Muscle of arm (tissue), 14 donors: ENCODE measurements at places on chromosomes 5 and 9.
A peak's percentile ranks its signal among the peaks of the same experiment; 100 is the strongest.

- DNase-seq, result no peak
Measured at GRCh38 chr5:87311405-87312279, 44.0 kb downstream of the RASA1 start.

GRCh38 chr5:66151030-66151429 lies 6.9 kb downstream of the SREK1 start:
- DNase-seq, result no peak

DNA sequence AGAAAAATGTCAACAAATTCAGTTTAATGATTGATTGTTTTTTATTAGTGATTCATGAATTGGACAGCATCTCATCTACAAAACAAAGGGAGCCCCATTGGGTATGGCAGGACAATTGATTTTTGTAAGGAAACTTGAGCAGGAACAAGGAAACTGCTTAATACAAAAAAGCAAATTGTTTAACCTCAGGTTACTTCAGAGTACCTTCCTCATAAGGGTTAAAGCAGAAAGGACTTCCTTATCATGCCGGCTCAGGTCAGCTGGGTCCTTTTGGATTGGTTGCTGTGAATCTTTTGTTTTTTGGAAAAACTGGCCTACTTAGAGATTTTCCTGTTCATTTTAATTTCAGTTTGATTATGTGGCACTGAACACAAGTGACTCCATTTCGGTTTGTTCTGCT lies 211.8 kb downstream of the ARRDC3 start:
- no peak for DNase-seq

GRCh38 chr5:58927181-58927580 lies 344.3 kb downstream of the RAB3C start:
- DNase-seq, result no peak

- no peak for DNase-seq
Measured at GRCh38 chr5:111511831-111512374, 432 bp downstream of the STARD4 start.

GRCh38 chr9:129359916-129360536 lies 182.0 kb upstream of the IER5L start:
- no peak for DNase-seq

DNA sequence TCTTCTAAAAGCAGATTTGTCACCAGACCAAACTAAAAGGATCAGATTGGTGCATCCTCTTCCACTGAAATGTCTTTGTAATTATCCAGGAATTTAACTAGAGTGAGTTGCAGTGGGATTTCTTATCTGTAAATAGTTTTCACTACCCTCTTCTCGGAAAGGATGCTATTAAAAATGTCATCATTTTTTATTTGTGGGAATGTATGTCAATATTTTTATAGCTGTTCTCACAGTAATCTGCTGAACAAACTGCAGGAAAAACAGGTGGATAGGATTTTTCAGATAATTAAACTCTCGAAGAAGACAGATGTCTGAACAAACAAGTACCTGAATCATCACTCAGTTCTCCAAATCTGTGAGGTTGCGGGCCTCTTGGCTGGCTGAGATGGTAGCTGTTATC lies 62.7 kb downstream of the RAB14 start:
- no peak for DNase-seq

GRCh38 chr5:65102976-65103711 lies 334.4 kb downstream of the CWC27 start:
- peak; percentile 62 for DNase-seq

GRCh38 chr9:131385296-131385695 lies 8.6 kb upstream of the PRRC2B start:
- DNase-seq, result no peak

GRCh38 chr9:84189904-84190303 lies 150.7 kb downstream of the SLC28A3 start:
- DNase-seq, result no peak

- DNase-seq, result no peak
Measured at GRCh38 chr5:109553846-109554245, 135.9 kb upstream of the MAN2A1 start.

- DNase-seq, result no peak
Measured at GRCh38 chr5:90294604-90295003, 115.0 kb downstream of the CETN3 start.

GRCh38 chr5:154110716-154111115 lies 71.9 kb downstream of the MFAP3 start:
- no peak for DNase-seq

- DNase-seq, result no peak
Measured at GRCh38 chr5:32445831-32446614, 1.5 kb upstream of the ZFR start.

DNA sequence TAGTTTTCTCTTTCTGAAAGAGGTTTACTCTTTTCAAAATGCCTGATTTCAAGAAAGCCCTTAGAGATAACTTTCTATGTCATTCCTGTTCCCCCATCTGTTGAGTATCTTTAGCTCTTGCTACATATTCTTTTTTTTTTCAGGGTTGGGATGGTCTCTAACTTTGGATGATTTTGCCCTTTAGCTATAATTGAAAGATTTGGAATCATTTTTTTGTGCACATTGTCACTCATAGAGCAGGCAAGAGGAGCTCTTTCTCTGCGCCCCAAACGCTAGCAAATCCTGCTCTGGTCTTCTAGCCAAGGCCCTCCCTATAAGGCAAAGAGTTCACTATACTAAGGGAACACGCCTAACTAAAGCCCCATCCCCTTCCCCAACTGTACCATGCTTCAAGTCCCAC lies 316.9 kb downstream of the TMEM232 start:
- DNase-seq, result no peak

DNA sequence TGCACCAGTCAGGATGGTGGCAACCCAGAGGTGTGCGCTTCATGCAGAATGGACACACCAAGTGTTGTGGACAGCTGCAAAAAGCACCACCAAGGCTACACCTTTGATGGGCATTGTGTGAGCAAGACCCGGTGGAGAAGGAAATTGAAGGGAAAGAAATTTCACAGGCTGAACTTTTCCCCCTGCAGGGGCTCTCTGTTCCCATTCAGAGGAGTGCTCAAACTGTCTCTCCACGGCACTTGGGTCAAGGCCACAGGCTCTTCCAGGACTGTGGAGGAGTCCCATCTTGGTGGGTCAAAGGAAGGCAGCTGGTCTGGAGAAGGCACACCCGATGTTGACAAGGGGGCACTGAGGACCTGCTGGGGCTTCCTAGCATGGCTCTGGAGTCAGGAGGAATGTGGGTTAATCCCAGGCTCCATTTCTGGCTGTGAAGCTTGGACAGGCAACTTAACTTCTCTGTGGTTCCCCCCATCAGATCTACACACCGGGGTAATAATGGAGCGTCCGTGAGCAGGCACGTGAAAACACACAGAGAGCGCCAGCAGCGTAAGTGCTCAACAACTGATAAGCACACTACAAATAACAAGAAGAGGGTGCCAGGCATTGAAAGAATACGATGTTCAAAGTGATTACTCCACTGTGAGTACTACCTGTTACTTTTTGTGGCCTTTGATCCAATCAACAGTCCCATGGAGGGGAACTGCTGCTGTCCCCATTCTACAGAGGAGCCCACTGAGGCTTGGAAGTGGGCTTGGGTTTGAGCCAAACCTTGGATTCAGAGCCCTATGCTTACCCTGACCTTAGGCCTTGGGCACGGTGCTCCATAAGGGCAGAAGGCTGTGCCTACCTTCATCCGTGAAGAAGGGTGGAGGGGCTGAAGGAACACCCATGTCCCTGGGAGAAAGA lies 34.2 kb upstream of the TIFAB start:
- DNase-seq, result no peak

- no peak for DNase-seq
Measured at GRCh38 chr9:4755026-4755609, 14.1 kb upstream of the AK3 start.

- DNase-seq, result no peak
Measured at GRCh38 chr5:181052672-181053487, 12.8 kb downstream of the BTNL9 start.

DNA sequence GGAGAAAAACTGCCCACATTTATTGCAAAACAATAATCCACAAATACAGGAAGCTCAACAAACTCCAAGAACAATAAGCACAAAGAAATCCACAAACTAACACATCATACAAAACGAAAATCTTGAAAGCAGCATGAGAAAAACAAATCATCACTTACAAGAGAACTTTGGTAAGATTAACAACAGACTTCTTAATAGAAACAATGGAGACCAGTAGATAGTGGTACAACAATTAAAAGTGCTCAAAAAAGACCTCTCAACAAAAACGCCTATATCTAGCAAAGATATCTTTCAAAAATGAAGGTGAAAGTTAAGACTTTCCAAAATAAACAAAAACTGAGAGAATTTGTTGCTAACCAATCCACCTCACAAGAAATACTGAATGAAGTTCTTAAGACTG lies 38.4 kb downstream of the CDKL3 start:
- DNase-seq, result no peak

GRCh38 chr9:129623331-129623730 lies 2.4 kb upstream of the C9orf50 start:
- DNase-seq, result no peak

DNA sequence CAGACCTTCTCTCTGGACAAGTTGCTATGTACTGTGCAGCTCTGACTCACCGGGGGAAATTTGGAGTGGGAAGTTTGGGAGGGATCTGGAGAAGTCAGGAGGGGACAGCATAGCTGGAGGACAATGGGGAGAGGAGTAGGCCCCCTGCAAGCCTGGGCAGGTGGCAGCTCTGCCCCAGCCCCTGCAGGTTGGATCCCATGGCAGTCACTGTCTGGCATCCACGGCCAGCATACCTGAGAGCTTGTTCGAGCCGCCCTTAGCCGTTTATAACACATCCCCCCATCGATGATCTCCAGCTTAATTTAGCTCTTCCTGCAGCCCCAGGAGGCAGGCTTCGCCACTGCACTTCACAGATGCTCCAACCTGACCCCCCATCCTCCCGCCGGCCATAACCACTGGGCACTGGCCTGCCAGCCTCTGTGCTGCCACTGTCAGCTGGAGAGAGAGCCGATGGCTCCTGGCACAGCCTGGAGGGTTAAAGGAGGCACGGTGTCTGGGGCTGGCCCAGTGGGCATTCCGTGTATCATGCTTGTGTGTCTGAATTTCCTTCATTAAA lies 57.7 kb upstream of the RNU6ATAC start:
- DNase-seq, result no peak

- no peak for DNase-seq
Measured at GRCh38 chr5:60325870-60326269, 374.1 kb downstream of the DEPDC1B start.

GRCh38 chr9:131910572-131910971 lies 169.1 kb downstream of the MED27 start:
- no peak for DNase-seq

GRCh38 chr5:28483327-28484025 lies 1445.1 kb upstream of the CDH9 start:
- DNase-seq, result no peak

DNA sequence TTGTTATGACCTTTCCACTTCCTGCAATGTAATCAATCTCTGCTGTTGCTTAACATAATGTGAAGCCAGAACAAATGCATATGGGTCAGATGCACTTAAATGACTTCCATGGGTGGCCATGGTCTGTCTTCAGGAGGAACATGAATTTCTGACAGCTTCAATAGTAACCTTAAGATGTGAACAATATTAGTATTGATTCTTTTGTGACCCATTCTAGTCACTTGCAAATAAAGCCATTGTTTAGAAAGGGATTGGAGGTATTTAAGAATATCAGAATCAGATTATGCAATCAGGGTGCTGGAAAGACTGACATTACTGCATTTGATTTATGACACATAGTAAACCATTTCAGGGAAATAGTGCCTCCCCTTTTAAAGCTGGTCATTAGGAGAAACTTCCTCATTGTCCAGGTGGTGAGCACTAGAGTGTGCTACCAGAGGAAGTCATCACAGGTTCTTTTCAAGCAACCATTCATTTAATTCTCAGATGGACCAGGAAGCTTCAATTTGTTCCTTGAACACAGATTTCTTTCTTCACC lies 32.1 kb downstream of the GRIN3A start:
- DNase-seq, result no peak

DNA sequence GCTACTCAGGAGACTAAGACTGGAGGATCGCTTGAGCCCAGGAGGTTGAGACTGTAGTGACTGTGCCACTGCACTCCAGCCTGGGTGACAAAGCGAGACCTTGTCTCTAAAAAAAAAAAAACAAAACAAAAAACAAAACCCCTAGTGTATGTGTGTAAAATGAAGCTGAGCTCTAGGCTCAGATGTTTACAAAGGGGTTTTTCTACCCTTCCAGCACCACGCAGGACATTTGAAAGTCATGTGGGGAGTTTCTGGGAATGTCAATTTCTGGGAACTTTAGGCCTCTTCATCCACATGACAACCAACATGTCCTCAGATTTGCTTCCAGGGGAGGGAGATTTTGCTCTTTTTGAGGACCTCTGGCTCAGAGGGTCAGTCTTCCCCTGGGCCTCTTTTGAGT lies 42.4 kb upstream of the AIF1L start:
- no peak for DNase-seq

DNA sequence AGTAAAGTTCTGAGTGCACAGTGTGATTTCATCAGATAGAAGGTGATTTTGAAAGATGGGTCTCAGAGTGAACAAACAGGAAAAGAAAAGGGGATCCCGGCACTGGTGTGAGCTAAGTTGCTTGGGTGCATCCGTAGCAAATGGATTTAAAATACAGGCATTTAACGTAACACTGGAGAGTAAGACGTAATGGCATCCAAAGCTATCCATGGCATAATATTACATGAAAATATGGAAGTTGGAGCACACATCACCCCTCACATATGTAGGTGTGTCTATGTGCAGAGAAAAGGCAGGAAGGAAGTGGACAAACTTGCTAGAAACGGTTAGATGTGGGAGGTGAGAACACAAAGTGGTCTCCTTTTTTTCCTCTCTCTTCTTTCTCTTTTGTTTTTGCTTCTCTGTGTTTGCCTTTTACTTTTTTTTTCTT lies 38.2 kb upstream of the SEMA4D start:
- no peak for DNase-seq

GRCh38 chr9:83130541-83130940 lies 67.6 kb upstream of the RASEF start:
- no peak for DNase-seq

DNA sequence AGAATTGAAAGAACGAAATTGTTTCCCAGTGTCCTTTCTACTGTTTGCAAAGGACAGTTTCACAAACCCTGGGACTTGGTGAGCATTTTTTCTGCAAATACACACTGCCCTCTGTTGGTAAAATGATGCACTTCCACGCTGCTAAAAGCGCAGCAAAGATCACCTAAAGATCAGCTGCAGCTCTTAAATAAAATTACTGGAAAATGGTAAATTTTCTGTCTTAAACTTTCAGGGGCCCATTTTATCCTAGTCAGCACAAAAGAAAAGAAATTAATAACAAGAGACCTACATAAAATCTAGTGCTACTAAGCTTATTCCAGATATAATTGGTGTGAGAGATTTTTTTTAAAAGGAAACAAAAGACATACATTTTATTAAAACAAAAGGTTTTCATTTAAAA lies 566.0 kb downstream of the CAAP1 start:
- DNase-seq, result peak; percentile 82
